AG10803 (cell line): ENCODE measurements at places on chromosomes 12 and 14.

GRCh38 chr12:26833743-26834490 is 923 bp upstream of the ITPR2 start:
- no peak for DNase-seq

- DNase-seq: no peak
Observed at GRCh38 chr12:6541371-6542165, 7.3 kb downstream of the GAPDH start.

- DNase-seq: no peak
Observed at GRCh38 chr14:77660754-77661153, 44.3 kb upstream of the SPTLC2 start.

DNA sequence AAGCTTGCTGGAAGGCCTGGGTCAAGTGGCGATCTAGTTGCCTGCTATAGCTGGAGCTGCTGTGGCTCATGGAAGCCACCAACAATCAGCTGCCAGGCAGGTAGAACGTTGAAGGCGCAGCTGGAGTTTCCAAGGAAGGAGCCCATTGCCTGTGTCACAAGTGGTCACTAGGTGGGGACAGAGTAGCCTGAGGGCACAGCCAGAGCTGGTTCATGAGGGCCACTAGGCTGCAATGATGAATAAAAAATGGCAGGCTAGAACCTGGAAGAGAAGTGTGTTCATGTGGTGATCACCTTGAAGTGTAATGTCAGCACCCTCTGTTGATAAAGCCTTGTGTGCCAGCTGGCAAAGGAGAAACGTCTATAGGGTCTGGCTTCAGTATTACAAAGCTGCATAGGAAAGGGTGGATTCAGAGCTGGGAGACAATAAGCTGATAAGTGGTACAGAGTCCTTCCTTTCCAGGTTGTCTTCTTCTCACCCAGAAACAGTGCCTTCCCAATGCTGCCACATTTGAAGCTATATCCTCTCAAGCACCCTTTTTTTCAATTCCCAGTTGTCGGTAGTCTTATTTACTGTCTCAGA is 165.8 kb downstream of the EMP1 start:
- peak; percentile 45 for DNase-seq

DNA sequence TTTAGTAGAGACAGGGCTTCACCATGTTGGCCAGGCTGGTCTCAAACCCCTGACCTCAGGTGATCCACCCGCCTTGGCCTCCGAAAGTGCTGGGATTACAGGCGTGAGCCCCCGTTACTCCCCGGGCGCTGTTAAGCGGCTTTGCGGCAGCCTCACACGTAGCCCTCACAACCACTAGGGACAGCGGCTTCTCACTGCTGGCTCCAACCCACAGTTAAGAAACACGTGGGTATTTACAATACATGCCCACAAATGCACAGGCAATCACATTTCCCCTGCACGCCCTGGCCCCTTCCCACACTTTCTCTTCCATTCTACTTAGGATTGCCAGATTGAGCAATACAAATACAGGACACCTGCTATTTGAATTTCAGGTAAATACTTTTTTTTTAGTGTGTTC is 37.0 kb upstream of the EIF5 start:
- DNase-seq: no peak

GRCh38 chr12:19434538-19434937 is 4.8 kb upstream of the AEBP2 start:
- DNase-seq: no peak

GRCh38 chr14:37673439-37673838 is 78.0 kb downstream of the TTC6 start:
- DNase-seq: no peak

GRCh38 chr12:109053382-109054123 is 1.2 kb downstream of the USP30 start:
- DNase-seq: no peak

GRCh38 chr12:128830505-128830893 is 6.7 kb upstream of the SLC15A4 start:
- DNase-seq: no peak

GRCh38 chr12:88896958-88897357 is 316.7 kb upstream of the KITLG start:
- peak; percentile 25 for DNase-seq

GRCh38 chr12:106704081-106704480 is 70.4 kb upstream of the RIC8B start:
- DNase-seq: no peak

GRCh38 chr12:129467726-129468125 is 436.1 kb downstream of the TMEM132D start:
- no peak for DNase-seq

GRCh38 chr14:98077176-98077575 is 1194.8 kb downstream of the BCL11B start:
- DNase-seq: no peak

DNA sequence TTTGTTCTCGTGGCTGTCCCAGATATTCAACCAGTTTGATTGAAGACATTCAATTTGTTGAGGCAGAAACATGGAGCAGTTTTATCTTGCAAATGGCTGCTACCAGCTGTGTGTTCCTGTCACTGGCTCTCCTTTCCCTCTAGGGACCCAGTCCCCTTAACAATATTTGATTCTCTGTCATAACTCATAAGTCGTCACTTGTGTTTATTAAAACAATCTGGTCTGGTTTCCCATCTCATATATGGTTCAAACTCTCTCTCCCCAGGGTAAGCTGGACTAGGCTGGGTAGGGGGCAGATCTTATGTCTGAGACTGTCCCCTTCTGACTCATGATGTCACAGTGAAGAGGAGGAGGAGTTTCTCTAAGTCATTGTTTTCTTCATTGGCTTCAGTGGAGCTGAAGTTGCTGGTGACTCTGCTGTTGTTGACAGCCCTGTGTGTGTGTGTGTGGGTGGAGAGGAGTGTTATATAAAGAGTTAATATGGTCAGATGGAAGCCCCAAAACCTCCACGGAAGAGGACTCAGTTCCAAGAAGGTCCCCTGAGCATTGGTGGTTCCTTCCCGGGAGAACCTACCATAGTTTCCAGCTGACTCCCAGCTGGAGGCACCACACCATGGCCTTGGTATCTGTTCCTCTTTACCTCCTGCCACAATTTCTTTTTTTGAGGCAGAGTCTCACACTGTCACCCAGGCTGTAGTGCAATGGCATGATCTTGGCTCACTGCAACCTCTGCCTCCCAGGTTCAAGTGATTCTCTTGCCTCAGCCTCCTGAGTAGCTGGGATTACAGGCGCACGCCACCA is 16.1 kb upstream of the GNG2 start:
- DNase-seq: no peak

- no peak for DNase-seq
Observed at GRCh38 chr12:98126637-98127335, 388.6 kb upstream of the TMPO start.

GRCh38 chr12:15497671-15498292 is 175.5 kb downstream of the PTPRO start:
- no peak for DNase-seq

GRCh38 chr12:52197371-52198231 is 5.8 kb upstream of the KRT80 start:
- DNase-seq: peak; percentile 46

GRCh38 chr14:24247422-24247821 is 5.0 kb upstream of the TINF2 start:
- no peak for DNase-seq

- peak; percentile 36 for DNase-seq
Observed at GRCh38 chr14:22613106-22613695, 15.1 kb downstream of the ABHD4 start.

GRCh38 chr14:92586963-92587699 is 73.5 kb downstream of the RIN3 start:
- no peak for DNase-seq

DNA sequence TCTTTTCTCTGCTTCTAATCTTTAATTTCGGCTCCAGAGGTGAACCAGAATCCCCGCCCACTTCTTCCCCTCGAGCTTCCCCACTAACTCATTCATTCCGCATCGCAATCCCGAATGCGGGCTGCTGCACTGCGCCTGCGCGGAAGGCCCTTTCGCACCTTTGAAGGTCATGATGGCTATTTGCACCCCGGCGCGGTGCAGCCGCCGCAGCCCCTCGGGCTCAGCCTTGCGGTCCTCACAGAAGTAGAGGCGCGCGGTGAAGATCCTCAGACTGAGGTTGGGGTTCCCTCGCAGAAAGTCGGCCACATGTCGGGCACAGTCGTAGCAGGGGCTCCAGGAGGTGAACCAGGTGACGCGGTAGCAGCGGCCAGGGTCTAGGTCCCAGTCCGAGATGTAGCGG is 7.6 kb downstream of the AICDA start:
- DNase-seq: no peak

- peak; percentile 53 for DNase-seq
Observed at GRCh38 chr12:93571365-93571924, 1.0 kb upstream of the SOCS2 start.
